Fibroblast of pulmonary artery (primary cell): ENCODE measurements at places on chromosomes 12 and 14.

GRCh38 chr14:63800651-63801375 is 52.0 kb upstream of the SYNE2 start:
- DNase-seq = no peak

DNA sequence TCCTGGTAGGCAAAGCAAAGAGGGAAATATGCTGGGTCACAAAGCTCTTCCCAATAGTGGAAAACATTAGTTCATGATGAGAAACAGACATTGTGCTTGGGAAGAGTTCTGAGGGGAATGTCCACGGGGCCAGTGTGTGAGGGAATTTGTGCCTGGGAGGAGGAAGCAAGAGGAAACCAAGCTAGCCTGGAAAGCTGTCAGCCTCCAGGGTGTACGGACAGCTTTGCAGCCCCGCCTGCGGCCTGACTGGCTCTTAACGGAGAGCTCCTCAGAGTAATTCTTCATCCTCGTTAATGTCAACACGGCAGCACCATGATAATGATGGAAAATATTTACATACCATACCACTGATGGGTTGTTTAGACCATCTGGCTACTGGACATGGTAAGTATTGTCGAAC is 32.4 kb downstream of the PITPNM2 start:
- no peak for DNase-seq

DNA sequence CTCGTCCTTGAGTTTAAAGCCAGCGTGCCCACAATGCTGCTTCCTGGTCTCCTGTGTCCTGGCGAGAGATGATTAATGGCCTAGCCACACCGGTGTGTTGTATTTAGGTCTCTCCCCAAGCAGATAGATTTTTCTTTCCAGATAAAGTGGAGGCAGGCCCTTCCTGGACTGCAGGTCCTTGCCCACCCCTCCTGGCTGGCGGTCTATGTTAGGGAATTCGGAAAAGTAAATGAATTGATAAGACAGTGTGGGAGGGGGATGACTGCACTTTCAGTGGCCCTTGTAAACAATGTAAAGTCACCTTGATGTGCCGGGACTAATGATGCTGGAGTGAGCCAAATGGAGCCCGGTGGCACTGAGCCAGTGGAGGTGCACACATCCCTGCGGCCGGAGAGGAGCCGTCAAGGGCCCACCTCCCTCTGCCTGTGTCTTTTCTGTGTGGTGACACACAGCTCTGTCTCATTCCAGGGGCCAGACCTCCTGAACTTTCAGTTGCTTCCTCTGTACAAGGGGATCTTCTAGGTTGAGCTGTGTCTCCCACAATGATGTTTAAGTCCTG is 70.6 kb upstream of the ESRRB start:
- DNase-seq = no peak

DNA sequence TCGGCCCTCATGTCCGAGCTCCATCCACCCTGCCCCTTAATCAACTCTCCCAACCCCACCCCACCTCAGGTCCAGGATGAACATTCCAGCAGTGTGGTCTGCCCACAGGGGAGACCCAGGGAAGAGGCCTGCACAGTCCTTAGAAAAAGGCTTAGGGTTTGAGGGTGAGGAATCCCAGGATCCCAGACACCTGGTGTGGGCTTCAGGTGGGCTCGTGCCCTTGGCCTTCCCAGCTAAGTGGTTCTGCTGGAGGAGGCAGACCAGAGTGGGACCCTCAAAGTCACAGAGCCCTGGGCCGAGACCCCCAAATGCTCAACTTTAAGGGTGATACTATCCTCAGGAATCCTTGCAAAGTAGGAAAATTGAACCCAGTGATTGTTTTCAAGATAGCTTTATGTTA is 25.4 kb upstream of the PPP2R5C start:
- no peak for DNase-seq
